ENCODE measurements at places on chromosomes 16 and 17.

DNA sequence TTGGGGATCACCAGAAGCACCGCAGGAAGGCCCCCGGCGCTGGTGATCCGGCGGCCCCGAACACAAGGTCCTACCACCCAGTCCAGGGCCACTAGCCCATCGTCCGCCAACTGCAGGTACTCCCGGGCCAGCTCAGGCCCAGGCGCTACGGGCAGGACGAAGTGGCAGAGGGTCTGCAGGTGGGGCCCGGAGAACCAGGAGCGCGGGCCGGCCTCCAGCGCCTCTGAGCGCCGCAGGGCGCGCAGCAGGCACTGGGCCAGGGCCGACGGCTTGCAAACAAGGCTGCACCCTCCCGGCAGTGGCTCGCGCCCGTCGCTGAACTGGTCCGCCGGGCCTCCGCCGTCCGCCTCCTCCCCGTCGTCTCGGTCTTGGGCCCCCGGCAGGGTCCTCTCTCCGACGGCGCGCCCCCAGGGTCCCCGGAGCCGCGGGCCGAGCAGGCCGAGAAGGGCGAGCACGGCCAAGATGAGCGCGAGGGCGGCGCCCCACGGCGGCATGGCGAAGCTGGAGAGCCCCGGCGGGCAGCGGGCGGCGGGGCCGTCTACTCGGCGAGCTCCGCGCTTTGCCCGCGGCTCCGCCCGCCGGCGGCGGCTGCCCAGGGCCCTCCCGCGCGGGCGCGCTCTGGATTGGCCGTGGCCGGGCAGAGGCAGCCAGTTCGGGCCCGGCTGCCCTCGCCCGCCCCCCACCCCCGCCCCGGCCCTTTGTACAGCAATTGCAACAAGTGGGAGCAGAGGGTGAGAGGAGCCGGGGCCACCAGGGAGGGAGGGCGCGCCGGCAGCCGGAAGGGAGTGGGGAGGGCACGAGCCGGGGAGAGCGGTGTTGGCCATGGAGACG lies at the start of gene ABHD15:
TSS of gene ABHD15 (minus strand) at position 565 of the 831 bp plus-strand sequence. CDS start at position 494, 71 bp downstream.
- peak; percentile 36 for DNase-seq

DNA sequence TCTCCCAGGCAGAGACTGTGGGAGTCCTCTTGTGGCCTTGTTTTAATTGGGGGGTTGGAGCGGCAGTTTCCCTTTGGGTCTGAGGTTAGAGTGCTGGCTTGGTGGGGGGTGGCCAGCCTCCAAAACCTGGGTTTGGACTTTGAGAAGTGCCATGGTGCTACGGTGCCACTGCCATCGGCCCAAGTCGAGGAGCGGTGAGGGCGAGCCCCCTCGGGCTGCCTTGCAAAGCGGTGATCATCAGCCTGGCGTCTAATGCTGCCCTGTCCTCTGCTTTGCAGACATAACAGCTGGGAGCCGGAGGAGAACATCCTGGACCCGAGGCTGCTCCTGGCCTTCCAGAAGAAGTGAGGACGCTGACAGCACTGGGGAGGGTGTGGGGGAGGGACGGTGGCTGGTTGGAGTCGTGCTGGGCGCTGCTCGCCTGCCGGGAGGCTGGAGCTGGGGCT lies 1.2 kb downstream of the CBX2 start:
- no peak for DNase-seq

DNA sequence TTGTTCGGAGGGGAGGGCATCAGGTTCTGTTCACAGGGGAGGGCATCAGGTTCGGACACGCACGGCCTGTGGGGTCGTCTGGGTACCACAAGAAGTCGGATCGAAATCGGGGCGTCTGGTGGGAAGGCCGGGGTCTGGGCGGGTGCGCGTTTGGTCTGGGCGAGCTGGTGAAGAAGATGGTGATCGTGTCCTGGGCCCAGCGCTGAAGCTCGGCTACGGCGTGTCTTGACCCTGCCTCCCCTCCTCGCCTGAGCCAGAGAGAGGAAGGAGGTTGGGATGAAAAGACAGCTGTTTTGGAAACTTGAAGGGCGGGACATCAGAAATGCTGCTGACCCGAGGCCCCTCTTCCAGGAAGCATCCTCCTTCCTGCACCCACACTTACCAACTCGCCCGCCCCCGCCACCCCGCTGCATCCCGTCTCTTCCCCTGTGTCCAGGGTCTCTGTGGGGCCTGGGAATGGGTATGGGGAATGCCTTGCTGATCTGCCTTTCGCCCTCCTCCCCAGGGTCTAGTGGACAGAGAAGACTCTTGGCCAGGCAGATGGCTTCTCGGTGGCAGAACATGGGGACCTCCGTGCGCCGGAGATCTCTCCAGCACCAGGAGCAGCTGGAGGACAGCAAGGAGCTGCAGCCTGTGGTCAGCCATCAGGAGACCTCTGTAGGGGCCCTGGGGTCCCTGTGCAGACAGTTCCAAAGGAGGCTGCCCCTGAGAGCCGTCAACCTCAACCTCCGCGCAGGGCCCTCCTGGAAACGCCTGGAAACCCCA lies 498 bp downstream of the PIMREG start:
- no peak for DNase-seq

DNA sequence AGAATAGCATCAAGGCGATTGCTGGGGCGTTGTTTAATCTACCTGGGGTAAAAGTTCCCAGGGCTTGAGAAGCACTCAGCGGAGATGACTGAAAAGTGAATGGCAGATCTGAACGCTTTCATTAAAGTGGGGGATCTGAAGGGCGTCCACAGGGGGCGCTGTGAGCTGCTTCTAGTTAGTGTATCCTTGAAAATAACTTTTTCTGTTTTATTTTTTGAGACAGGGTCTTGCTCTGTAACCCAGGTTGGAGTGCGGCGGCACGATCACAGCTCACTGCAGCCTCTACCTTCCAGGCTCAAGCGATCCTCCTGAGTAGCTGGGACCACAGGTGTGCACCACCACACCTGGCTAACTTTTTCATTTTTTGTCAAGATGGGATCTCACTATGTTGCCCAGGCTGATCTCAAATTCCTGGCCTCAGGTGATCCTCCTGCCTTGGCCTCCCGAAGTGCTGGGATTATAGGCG lies 360.4 kb downstream of the SEC14L1 start:
- no peak for DNase-seq

- no peak for DNase-seq
Observed at GRCh38 chr16:83720981-83721380, 86.8 kb upstream of the HSBP1 start.

- DNase-seq = no peak
Observed at GRCh38 chr16:68802190-68802589, 41.1 kb upstream of the TANGO6 start.

GRCh38 chr17:18262111-18262510 lies 1.6 kb downstream of the MIEF2 start:
- DNase-seq = no peak

GRCh38 chr16:84218176-84218823 lies 21.5 kb downstream of the KCNG4 start:
- no peak for DNase-seq

DNA sequence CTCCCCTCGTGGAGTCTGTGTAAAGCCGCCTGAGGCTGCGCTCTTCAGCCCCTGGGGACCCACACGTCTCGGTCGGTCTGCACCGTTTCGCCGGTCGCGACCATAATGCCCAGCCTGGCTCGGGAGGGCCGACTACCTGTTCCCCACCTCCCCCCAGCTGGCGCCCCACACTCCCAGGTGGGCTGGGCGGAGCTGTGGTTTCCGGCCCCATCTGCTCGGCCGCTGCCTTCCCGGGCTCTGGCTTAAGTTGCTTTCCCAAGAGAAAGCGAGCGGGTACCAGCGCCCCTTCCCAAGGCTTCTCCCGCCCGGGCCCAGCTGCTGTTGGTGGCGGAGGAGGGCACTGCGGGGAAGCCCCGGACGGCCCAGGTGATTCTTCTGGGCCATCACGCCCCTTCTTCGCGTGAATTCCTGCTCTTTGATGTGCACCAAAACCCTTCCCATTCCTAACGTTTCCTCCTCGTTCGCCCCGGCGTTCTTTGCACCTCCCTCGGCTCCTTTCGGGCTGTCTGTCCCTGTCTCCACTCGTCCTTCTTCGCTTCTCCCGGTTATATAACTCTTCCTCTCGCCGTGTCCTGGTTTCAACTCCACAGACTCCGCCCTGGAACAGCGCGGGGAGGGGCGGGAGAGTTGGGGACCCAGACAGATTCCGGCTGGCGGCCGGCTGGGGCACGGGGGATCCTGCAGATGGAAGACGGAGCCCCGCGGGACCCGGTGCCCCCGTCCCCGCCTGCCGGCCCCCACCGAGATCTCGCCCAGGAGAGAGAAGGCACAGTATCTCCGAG lies 2.0 kb downstream of the KDM6B start:
- no peak for DNase-seq
